ENCODE measurements at places on chromosomes 3 and 15. TPM values are rescaled to one million over a fixed set of nuclear protein-coding genes. Genes with fewer than 3 reads are reported as not detected.

- DNase-seq = peak; percentile 43
These were observed 163.7 kb downstream of the PLD1 start for GRCh38 chr3:171646357-171647133.

GRCh38 chr3:127325629-127325961 lies 37.7 kb upstream of the PRR20G start:
- no peak for DNase-seq

DNA sequence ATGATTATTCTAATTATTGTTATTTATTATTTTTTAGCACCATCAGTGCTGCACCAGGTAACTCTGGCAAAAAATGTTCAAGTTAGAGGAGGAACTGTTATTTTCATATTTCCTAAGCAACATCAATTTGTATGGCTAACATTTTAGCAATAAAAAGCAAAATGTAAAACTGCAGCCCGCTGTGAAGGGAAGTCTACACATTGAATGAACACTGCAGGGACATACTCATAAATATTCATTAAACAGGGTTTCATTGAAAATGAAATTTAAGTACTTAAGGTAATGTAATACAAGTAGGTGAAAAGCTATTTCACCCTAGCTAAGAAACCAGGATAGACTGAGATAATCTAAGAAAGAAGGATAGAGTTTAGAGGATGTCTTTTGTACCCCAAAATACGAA lies 532.7 kb downstream of the NLGN1 start:
- DNase-seq = no peak

DNA sequence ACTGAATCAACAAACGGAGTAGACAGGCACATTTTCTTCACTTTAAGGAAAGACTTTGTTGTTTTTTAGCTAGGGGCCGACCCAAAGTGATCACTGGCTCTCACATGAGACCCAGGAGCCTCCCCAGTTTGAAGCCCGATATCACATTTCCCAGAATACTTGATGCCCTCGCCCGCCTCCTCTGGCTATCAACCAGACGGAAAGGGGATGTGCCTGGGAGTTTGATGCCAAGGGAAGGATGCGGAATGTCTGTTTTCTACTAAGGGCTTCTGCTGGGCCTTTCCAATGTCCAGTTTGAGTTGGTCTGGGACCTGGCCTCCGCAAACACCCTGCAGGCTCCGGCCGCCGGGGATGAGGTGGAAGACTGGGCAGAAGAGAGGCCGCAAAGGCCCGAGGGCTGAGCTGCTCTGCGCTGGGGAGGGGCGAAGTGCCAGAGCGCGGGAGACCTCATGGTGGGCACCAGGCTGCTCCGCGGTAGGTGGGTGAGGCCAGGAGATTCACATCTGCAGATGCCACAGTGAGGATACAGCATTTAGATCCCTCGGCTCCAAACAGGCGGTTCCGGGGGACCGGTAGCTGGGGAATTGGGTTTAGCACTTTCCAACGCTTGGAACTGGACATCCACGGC lies 491 bp upstream of the ZNF774 start:
- no peak for DNase-seq

DNA sequence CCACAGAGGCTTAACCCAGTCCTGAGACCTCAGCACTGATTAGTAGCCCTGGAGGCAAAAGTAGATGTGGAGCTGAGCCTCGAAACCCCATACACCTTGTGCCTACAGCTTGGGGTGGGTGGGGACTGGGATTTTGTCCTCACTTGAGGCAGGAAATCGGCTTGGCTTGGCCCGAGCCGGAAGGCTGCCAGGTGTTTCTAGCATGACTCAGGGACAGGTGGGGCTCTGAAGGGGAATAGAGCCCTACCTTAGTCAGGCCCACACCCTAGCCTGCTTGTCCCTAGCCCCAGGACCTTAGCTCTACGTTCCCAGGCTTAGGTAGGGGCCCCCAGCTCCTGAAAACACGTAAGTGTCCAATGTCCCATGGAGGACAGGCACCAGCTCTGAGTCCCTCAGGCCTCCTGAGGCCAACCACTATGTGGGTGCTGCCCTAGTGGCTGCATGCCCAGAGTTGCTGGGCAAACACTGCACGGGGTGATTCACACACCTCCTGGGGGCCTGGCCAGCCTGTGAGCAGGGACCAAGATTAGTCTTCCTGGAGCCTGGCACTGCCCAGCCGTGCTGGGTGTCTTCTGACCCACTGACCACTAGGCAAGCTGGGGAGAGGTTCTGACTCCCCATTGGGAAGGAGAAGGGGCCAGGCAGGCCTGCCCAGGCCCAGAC lies 3.1 kb downstream of the MST1R start:
- no peak for DNase-seq

DNA sequence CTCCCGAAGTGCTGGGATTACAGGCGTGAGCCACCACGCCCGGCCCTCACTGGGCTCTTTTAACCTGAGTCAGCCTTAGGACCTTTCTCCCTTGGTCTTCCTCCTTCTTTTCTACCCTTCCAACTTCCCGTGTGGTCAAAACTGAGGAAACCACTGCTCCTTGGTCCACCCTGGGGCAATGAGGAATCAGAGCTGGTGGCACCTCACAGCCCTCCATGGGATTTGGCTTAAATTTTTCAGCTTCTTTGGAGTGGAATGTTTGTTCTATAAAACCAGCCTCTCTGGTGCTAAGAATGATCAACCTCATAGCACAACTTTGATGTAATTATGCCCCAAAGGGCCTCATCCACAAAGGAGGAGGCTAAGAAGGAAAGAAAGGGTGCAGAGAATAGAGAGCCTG lies 76.6 kb upstream of the CFAP20DC start:
- DNase-seq = no peak

- DNase-seq = no peak
These were observed 31.7 kb downstream of the ATP11B start for GRCh38 chr3:182824957-182825356.

GRCh38 chr3:9951962-9952805 lies at the start of gene PRRT3:
TSS of gene PRRT3 (minus strand) at chr3:9952408. CDS start at chr3:9950115, 2,293 bp downstream.
- DNase-seq = no peak

FAM219B gene
- polyA plus RNA-seq = 50.0 TPM

ZFYVE19 gene
- 16.1 TPM for polyA plus RNA-seq

PRR23C gene
- not detected for polyA plus RNA-seq
